ENCODE measurements at places on chromosomes 3 and 15. TPM values are rescaled to one million over a fixed set of nuclear protein-coding genes. Genes with fewer than 3 reads are reported as not detected.
A peak's percentile ranks its signal among the peaks of the same experiment; 100 is the strongest.

DNA sequence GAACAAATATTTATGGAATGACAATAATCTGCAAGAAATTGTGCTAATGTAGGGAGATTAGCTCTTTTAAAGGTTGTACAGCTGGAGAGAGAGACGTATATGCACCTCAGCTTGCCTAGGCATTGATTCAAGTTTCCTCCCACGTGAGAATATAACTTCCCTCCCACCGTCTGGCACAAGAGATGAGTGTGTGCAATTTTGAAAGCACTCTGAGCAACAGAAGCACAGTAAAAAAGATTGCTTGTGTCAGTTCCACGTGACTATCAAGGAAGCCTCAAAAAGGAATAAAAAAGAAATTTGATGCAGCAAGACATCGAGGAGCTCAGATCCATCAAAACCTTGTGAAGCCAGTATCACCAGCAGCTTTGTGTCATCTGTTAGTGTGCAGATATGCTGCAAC is 435.3 kb downstream of the TUSC7 start:
- DNase-seq: peak; percentile 19

Gene NANOGP8
- not detected for total RNA-seq

DNA sequence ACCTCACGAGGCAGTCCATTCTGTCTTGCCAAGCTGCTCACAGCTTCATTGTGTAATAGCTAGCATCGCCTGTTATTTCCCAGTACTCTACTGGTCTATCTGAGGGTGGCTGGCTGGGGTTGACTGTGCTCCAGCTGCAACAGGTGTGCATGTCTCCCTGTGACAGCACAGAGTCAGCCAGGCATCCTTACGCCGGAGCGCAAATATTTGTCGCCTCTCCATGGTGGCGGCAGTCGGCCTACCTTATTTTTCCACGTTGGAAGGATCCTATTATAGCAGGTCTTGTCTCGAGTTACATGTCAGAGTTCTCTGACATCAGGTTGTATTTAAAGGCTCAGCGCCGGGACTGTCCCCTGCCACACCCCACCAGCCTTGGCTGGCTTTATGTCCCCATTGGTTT is 307.1 kb downstream of the TLE3 start:
- DNase-seq: no peak

DNA sequence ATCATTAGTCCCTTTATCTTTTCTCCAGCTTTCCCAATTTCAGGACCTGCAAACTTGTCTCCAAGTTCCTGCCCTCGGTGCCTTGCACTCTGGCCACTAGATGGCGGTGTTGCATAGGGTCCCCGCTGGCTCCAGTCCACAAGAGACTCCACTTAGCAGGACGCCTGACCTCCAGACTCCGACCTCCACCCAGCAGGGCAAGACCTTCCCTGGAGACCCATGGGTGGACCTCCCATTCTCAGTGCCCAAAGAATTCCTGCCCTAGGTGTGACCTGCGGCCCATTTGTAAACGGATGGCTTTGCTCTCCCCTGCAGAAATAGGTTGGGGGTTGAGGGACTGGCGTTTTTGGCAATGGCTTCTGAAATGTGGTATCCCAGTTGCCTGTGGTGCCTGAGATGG is 82.6 kb downstream of the LSM3 start:
- DNase-seq: peak; percentile 37

- peak; percentile 56 for DNase-seq
Measured at GRCh38 chr15:68464448-68465090, 32.6 kb upstream of the ITGA11 start.

GRCh38 chr3:189166321-189166720 is 5.5 kb upstream of the TPRG1 start:
- DNase-seq: no peak

Gene AMIGO3
- 0.16 TPM for total RNA-seq

- DNase-seq: no peak
Measured at GRCh38 chr3:1892459-1892858, 206.2 kb upstream of the CNTN4 start.

- DNase-seq: no peak
Measured at GRCh38 chr15:57654153-57654852, 52.2 kb upstream of the POLR2M start.

DNA sequence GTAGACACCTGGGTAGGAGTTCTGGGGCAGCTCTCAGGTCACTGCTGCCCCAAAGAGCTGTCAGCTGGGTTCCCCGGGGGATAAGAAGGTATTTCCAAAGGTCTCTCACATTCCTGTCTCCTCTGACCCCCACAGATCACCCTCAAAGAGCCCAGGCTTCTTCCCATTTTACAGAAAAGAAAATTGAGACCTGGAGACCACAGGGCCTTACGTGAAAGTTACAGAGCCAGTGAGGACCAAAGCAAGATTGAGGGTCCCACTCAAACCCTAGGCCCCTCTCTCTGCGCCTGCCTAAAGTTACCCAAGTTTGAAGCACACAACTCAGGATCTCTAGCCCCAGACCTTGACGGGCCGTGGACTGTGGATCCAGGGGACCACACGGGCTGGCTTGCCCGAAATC is 3.9 kb upstream of the ATP2B2 start:
- no peak for DNase-seq

Gene GRK7
- not detected for total RNA-seq

GRCh38 chr3:46356276-46356675 is 2.4 kb downstream of the CCR2 start:
- no peak for DNase-seq

DNA sequence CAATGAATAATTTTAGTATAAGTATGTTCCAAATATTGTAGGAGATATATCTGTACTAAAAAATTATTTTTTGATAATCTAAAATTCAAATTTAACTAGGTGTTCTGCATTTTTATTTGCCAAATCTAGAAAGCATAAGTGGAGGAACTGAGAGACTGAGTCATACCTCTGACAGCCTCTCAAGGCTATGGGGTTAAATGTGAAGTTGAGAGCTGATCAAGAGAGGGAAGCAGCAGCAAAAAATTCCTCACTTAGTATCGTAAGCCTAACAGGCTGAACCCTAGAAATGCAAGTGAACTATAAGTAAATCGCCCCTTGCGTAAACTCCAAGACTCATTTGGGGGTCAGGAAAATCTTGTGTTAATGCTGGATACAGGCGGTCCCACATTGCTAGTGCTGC is 12.8 kb upstream of the TOPAZ1 start:
- no peak for DNase-seq

Gene BOC
- total RNA-seq: 20.2 TPM

DNA sequence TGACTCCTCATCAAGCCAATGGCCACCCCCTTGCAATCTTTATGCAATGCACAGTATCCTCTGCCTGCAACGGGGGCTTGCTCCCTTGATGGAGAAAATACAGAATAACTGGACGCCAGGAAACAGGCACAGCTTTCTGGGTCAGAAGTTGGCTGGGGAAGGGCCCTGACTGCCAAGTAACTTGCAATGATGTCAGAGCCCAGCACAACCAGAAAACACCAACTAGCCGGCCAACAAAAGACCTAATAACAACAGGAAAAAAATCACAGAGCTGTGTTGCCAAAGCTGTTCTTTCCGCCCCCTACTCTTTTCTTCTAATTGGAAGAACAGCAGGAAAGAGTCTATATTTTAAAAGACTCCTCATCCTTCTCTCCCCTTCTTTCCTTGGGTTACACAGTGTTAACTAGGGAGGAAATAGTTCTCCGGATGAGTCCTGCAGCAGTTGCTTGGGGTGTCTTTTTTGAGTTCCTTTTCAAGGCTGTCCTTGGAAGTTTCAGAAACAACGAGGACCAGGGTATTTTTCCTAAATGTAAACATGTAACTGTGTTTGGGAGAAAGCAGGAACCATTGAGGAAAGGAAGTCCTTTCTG is 1.4 kb upstream of the SEMA6D start:
- peak; percentile 3 for DNase-seq

GRCh38 chr15:55195996-55196395 is 745 bp downstream of the RSL24D1 start:
- no peak for DNase-seq

Gene INO80
- total RNA-seq: 17.3 TPM

DNA sequence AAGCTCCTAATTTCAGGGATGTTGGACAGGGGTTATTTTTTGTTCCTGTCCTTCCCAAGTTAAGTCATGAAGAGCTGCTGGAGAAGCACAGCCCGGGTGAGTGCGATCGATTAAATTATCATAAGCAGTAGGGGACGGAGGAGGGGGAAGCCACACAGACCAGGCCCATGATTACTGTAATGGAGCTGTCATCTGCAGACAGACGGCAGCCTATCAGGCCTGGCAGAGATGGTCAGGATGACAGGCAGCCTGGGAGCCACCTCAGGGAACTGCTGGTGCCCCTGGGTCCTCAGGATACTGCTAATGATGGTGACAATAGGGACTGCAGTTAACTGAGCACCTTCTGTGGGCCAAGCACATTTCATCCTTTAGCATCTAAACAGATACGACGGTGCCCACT is 147.7 kb downstream of the RAB11A start:
- no peak for DNase-seq

GRCh38 chr3:167078070-167078622 is 302.0 kb downstream of the ZBBX start:
- peak; percentile 15 for DNase-seq

DNA sequence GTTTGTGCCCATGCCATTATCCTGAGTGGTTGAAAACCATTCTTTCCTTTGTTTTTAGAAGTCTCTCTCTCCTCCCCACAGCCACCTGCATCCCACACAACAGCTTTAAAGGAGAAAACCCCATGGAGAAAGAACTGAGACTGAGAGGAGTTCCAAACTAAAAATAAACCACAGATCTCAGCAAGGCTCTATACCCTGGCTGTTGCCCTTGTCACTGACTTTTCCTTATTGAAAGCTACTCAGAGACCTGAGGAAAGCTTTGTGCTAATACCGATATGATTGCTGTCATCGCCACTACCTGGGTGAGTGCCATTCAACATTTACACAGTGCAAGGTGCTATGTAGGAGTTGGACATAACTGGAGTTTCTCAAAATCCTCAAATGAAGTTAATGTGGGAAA is 55.5 kb upstream of the RASGRP1 start:
- no peak for DNase-seq

Gene GPR171
- not detected for total RNA-seq

Measured in astrocyte (in vitro differentiated cells and primary cell).